Foreskin keratinocyte (primary cell): ENCODE measurements at places on chromosomes 3 and 15. TPM values are rescaled to one million over a fixed set of nuclear protein-coding genes. Genes with fewer than 3 reads are reported as not detected.

DUOX2 gene
- total RNA-seq = 0.39 and 0.41 TPM in 2 replicates

TCTA gene
- total RNA-seq = 9.9 and 10.6 TPM in 2 replicates

CCR3 gene
- total RNA-seq = not detected in 2 replicates

CHRNA7 gene
- total RNA-seq = 0.48 and 0.53 TPM in 2 replicates

PLA1A gene
- total RNA-seq = not detected in 2 replicates

CKMT1B gene
- 50.1 and 54.5 TPM in 2 replicates for total RNA-seq

ADPRH gene
- total RNA-seq = 0.99 and 1.0 TPM in 2 replicates

SIDT1 gene
- total RNA-seq = 0.03 and 0.11 TPM in 2 replicates

PCSK6 gene
- 2.9 and 3.7 TPM in 2 replicates for total RNA-seq

AGBL1 gene
- not detected in 2 replicates for total RNA-seq

ARGFX gene
- total RNA-seq = not detected in 2 replicates

CLRN1 gene
- not detected in 2 replicates for total RNA-seq

SGO1 gene
- total RNA-seq = 13.7 and 18.9 TPM in 2 replicates

RBMS3 gene
- total RNA-seq = 9.6 and 11.1 TPM in 2 replicates

NLGN1 gene
- not detected in 2 replicates for total RNA-seq

RASGRF1 gene
- total RNA-seq = 0.24 and 0.53 TPM in 2 replicates

EBLN2 gene
- 1.9 and 2.0 TPM in 2 replicates for total RNA-seq

ACAN gene
- not detected in 2 replicates for total RNA-seq

BDH1 gene
- 19.9 and 27.8 TPM in 2 replicates for total RNA-seq

KLF13 gene
- total RNA-seq = 57.9 and 58.1 TPM in 2 replicates

TIPIN gene
- 16.0 and 16.6 TPM in 2 replicates for total RNA-seq

BTLA gene
- total RNA-seq = not detected in 2 replicates

EIF5A2 gene
- 8.5 and 9.7 TPM in 2 replicates for total RNA-seq

DUT gene
- total RNA-seq = 93.8 and 113 TPM in 2 replicates

HIGD2B gene
- total RNA-seq = 0.07 TPM in 1 of 2 replicates, not detected in the other

CGNL1 gene
- total RNA-seq = 0.35 and 0.54 TPM in 2 replicates

NOX5 gene
- 0.04 and 0.14 TPM in 2 replicates for total RNA-seq

SLC24A5 gene
- not detected in 2 replicates for total RNA-seq

ALG1L2 gene
- not detected in 2 replicates for total RNA-seq
